NCI-H82 (cell line): ENCODE measurements at places on chromosomes 5 and 9.

GRCh38 chr5:10642367-10642766 is 78.5 kb downstream of the ANKRD33B start:
- no peak for DNase-seq

DNA sequence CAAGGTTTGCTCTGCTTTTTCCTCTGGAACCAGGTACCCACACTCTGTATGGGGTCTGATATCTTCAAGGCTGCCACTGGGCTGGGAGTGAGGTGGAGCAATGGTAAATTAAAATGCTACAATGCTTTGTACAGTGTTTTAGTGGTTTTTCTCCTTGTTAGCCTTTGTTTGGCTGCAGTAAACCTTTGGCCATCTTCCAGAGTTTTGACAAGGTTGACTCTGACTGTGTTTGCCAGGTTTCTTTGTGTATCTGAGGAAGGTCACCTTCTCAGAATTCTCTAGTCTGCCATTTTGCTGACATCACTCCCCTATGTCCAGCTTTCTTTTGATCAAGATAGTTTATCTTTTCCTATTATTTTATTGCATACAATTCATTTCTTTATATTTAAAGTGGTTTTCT is 11.2 kb downstream of the SPATA31D1 start:
- no peak for DNase-seq

GRCh38 chr5:159231167-159231566 is 21.8 kb upstream of the RNF145 start:
- no peak for DNase-seq

GRCh38 chr9:113742878-113743277 is 133.2 kb upstream of the ZNF618 start:
- DNase-seq = no peak

DNA sequence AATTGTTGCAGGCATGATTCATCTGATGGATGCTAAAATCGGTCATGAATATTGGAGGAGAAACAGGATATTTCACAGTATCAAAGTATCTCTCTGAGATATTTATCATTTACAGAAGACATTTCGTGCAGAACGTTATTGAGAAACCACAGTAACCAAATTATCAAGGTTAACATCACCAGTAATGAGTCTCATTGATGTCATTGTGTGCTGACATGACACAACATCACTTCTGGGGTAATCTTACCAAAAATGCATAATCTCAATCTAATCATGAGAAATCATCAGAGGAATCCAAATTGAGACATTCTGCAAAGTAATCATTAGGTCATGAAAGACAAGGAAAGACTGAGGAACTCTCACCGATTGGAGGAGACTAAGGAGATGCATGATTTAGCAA is 42.7 kb downstream of the C5orf22 start:
- DNase-seq = no peak

GRCh38 chr9:86073839-86074238 is 25.5 kb downstream of the GOLM1 start:
- no peak for DNase-seq

DNA sequence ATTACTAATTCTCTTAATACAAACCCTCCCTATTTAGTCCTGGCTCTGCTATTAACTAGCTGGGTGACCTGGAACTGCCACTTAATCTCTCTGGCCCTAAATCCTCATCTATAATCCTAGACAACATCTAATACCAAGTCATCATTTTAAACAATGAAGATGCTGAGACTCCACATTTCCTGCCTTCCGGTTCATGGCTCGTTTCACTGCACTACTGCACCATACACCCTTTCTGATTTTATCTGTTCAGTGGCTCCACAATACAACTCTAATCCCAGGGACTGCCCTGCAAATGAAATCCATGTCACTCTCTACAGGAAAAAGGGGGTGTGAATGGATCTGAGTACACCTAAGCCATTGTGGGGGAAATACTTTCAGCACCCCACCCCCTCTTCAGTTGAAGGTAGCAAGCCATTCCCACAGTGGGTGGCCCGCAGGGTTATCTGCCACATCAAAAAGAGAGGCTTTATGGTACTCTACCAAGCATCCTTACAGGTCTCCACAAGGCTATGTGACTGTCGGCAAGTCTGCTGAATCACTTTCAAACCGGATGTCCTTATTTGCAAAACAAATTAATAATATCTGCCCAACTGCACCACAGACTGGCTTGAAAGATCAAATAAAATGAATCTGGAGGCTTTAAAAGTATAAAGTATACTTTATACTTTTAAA is 89.5 kb downstream of the EPB41L4A start:
- DNase-seq = peak; percentile 69

DNA sequence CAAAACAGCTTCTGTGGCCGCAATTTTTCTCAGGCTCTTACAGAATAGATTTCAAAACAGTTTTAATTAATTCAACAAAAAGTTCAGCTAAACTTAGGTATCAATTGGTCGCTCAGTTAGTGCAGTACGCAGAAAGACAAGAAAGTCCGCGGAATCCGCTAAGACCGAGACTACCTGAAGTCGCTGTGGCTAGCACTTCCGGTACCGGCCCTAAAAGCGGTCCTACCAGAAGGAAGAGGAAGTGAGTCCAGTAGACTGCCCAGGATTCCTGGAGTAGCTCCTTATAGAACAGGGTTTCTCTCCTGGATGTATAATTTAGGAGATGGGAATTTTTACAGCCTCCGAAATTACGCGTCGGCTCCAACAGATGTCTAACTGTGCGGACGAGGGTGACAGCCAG is 16.6 kb upstream of the PCDHB2 start:
- DNase-seq = no peak

GRCh38 chr9:122076117-122076516 is 17.0 kb downstream of the TTLL11 start:
- DNase-seq = no peak

- DNase-seq = no peak
These were observed 389.8 kb upstream of the SEMA6A start for GRCh38 chr5:116964438-116964837.

- no peak for DNase-seq
These were observed 344.8 kb downstream of the MTRR start for GRCh38 chr5:8213701-8214240.

GRCh38 chr5:176188085-176188484 is 50.1 kb upstream of the SIMC1 start:
- DNase-seq = no peak

GRCh38 chr9:132943651-132944293 is 644 bp downstream of the TSC1 start:
- peak; percentile 29 for DNase-seq

DNA sequence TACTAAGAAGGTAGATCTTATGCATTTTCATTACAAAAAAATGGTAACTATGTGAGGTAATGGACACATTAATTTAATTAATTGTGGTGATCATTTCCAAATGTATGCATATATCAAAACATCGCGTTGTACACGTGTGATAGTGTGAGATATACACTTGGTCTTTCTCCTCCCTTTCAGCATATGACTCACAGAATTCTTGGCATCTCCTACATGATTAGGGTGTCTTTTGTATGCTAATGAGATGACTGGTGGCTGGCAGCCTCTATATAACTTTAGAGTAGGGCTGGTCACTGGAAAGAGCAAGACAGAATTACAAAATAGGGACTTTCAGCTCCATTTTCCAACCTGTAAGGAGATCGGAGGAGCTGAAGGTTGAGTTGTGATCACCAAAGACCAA is 1167.6 kb downstream of the CDH12 start:
- no peak for DNase-seq

DNA sequence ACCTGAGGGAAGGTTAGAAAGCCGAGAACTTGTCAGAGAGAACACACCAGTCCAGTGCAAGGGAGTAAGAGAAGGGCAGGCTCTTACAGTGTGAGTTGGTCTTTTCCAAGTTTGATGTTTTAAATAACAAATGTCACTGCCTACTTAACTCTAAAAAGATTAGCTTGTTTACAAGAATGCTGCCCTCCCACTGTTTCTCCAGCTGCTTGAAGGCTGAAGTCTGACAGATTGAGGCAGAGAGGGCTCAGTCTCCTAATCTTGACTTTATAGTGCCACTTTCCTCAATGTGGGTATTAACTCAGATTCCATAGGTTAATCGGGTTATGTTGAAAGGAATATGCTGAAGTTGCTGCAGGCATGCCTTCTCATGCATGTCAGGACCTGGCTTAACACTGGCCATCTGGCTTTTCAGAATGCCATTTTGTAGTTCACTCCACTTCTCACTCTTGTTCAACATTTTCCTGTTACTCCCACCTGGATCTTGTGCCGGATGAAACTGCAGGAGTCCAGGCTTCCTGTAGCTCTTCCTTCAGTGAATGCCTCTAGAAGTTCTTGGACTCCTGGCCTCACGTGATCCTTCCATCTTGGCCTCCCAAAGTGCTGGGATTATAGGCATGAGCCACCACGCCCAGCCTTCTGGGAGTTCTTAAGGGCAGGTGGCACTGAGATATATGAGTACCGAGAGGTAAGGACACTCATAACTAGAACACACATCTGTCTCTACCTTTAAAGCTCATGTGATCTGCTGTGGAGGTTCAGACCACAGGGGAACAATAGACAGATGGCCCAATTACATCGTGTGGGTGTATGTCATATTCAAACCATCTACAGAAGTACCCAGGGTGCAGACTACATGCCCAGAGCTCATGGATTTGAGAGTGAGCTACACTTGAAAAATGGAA is 249.7 kb downstream of the ARHGAP26 start:
- peak; percentile 98 for DNase-seq

GRCh38 chr9:114641967-114642366 is 15.6 kb downstream of the TEX53 start:
- DNase-seq = no peak

DNA sequence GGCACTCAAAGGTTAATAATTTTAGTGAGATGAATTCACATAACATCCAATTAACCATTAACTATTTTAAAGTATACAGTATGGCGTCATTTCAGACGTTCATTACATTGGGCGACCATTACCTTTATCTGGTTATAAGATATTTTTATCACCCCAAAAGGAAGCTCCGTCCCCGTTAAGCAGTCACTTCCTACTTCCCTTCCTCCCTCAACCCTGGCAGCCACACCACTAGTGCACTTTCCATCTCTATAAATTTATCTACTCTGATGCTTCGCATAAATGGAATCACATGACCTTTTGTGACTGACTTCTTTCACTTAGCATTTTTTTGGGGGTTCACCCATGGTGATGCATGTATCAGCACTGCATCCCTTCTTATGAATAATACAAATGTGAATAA is 168.3 kb upstream of the PUM3 start:
- DNase-seq = no peak

GRCh38 chr9:36781533-36781932 is 208.8 kb downstream of the MELK start:
- no peak for DNase-seq

GRCh38 chr9:29208670-29209069 is 1635.4 kb upstream of the C9orf72 start:
- peak; percentile 2 for DNase-seq

GRCh38 chr9:135739271-135740220 is 37.6 kb downstream of the KCNT1 start:
- DNase-seq = peak; percentile 9

DNA sequence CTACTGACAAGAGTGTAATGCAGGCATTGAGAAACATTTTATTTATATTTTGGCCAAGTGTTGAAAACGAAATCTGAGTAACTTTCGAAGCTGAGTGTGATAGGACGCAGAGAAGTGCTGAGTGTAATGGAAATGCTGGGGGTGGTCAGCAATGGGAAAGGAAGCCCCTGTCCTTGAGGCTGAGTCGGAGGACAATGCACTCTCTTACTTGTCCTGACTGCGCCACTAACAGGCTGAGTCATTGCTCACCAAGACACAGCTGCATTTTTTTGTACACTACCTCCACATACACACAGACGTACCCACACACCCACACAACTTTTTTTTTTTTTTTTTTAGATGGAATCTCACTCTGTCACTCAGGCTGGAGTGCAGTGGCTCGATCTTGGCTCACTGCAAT is 637.7 kb downstream of the SLCO4C1 start:
- no peak for DNase-seq

GRCh38 chr9:18979367-18979766 is 53.6 kb downstream of the SAXO1 start:
- peak; percentile 42 for DNase-seq

DNA sequence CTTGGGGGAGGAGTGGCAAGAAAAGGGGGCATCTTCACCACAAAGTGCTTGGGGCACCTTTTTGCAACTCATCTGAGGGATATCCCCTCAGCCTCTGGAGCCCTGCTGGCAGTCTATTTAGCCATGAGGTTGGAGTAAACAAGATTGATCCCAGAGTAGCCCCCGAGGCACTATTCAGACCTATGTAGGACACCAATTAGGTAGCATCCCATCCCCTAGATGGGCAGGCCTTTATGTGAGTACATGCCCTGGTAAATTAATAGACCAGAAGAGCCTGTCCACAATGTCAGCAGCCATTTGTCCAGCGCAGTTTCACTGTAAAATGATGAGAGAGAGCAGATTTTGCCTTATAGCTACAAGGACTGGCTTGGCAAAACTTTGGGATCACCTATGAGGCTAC is 221.4 kb downstream of the DRD1 start:
- DNase-seq = peak; percentile 21

- peak; percentile 81 for DNase-seq
These were observed 605.7 kb downstream of the RAB3C start for GRCh38 chr5:59188419-59189225.

DNA sequence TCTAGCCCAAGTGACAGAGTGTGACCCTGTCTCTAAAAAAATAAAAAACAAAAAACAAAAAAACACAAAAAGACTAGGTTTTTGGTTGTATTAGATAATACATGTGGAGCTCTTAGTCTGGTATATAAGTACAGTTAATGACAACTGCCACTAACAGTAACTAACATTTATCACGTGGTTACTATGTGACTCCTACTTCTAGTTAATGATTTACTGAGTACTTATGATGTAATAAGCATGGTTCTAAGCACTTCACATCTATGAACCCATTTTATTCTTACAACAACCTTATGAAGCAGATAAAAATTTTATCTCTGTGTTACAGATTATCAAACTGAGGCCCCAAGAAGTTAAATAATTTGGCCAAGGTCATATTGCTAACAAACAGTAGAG is 6.1 kb upstream of the TMEFF1 start:
- no peak for DNase-seq

- no peak for DNase-seq
These were observed 2.4 kb downstream of the LCN1 start for GRCh38 chr9:135523521-135524129.
